Umbilical cord (tissue), 2 donors: ENCODE measurements at places on chromosomes 5 and 9.

DNA sequence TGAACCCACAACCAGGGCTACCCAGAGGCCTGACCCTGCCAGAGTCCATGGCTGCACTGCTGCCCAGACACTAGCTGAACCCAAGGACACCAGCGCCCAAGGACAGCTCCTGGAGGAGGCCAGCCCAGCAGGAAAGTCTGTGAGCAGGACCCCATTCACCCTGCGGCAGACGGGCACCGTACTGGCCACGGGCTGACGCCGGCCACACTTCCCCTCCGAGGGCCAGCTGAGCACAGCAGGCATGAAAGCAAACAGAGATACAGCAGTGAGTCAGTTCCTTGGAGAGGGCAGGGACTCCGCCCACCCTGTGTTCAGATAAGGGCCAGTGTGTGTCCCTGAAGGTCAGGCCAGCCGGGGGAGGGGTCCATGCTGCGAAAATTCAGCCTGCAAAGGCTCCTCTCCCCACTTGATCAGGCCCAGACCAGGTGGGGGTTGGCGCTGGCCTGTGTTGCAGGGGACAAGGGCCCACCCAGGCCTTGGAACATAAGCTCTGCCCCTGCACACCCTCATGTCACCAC, 3.2 kb downstream of the RNF208 start:
- no peak for DNase-seq

GRCh38 chr5:861442-862366, 10.9 kb upstream of the ZDHHC11 start:
- no peak for DNase-seq

- peak; percentile 59 for DNase-seq
Measured at GRCh38 chr9:108640230-108640629, 215.6 kb downstream of the ACTL7B start.

- peak; percentile 50 for DNase-seq
Measured at GRCh38 chr9:104838958-104839357, 75.0 kb downstream of the NIPSNAP3B start.

- DNase-seq: no peak
Measured at GRCh38 chr9:83032065-83032625, 30.8 kb downstream of the RASEF start.

DNA sequence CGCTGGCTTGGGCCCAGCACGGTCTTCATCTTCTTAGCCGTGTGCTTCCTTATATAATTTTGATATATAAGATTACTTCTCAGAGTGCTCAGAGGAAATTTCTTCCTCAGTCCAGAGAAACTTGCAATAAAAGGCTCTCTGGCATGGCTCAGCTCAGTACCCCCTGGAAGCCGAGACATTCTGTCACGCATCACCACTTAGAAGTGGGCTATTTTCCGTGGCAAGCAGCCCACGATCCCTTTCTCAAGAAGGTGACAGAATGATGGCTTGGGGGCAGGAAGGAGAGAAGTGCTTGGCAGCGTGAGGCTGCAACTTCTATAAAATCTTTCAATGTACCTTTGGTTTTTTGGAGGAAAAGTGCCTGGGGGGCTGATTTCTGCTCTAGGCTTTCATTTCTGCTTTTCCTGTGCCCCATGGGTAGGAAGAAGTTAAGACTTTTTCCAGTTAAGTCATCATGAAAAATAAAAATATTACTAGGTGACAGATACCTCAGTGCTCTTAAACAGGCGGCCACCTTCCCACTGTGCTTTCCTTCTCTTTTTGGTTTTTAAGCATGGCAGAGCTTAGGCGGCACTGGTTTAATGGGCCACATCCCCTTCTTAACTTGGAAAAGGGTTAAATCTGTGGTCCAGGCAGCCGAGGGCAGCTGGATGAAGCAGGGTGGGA, 104.6 kb downstream of the MVB12B start:
- DNase-seq: no peak

- DNase-seq: no peak
Measured at GRCh38 chr5:51889703-51890102, 506.5 kb downstream of the ISL1 start.

- no peak for DNase-seq
Measured at GRCh38 chr9:7976167-7976755, 176.7 kb upstream of the DMAC1 start.

DNA sequence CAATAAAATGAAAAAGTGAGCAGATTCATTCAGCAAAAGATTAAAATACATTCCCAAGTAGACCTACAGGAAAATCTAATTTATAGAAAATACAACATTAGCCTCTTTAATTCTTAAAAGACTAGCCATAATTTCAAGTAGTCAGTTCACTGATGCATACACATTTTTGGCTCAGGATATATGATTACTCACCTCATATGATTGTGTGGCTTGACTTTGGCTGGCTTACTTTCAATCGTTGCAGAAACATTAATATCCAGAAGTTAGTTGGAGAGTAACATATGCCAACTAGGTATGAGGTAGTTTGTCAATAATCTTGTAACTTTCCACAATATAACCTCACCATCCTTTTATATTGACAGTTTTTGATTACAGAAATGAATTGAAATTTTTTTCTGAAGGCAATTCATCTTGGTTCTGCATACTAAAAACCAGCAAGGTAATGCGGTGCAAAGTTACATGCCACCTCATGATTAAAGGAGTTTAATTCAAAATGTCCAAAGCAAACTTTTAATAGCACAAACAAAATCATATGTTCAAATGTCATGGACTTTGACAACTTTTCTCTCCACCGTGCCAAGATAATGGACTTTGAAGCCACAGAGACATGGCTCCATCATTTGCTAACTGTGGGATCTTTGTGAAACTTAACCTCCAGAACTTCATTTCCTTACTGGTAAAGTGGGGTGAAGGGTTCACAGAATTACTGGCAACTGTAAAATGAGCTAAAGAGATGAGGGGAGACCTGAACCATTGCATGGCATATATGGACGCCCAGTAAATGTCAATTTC, 76.6 kb upstream of the PAM start:
- DNase-seq: no peak

GRCh38 chr9:79201636-79202035, 370.1 kb upstream of the TLE4 start:
- DNase-seq: peak; percentile 78
